Stimulated activated CD4-positive, alpha-beta T cell treated with anti-CD3 and anti-CD28 coated beads, Interleukin-12 subunit alpha, Interleukin-12 subunit beta, amount 100 ng/mL, for 48 hours (primary cell): ENCODE measurements at places on chromosomes 11 and 22.

DNA sequence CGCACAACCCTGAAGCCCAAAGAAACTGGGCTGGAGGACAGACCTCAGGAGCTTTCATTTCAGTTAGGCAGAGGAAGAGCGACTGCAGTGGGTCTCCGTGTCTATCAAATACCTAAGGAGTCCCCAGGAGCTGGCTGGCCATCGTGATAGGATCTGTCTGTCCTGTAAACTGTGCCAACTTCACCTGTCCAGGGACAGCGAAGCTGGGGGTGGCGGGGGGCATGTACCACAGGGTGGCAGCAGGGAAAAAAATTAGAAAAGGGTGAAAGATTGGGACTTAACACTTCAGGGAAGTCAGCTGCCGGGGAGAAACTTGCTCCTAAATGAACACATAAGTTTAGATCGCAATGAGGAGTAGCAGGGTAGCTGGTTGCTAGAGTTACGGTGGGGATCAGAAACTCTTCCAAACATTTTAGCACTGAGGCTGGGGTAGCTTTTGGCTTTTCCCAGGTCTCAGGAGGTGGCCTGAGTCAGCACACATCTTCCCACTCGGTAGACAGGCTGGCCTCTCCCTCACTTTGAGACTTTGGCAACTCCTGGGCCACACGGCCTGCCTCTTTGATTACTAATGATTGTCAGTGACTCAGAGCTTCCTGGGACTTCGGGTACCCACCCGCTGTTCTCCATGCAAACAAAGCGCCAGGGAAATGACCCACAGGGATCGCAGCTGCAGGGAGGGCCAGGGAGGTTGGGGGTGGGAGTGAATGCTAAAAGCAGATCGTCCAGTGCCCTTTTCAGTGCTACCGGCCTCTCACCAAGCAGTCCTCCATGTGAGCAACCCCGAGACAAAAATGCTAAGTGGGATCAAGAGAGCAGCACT lies 2.9 kb upstream of the MTFP1 start:
- peak; percentile 52 for DNase-seq

DNA sequence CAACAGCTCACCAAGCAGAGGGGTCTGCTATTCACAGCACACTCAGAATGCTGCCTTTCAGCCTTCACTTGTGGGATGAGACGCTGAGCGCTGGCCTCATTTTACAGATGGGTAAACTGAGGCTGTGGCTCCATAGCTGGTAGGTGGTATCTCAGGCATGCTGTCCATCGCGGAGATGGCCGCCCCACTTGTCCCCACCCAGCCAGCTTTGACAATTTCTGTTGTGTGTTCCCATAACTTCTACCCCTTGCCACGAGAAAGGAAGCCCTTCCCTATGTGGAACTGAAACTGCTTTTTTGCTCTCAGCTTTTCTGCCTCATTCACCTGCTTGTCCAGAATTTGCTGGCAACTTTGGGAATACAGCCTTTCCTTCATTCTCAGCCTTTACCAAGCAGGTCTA lies 36.1 kb upstream of the NNMT start:
- no peak for DNase-seq

GRCh38 chr11:126400479-126400878 lies 45.0 kb downstream of the ST3GAL4 start:
- no peak for DNase-seq

DNA sequence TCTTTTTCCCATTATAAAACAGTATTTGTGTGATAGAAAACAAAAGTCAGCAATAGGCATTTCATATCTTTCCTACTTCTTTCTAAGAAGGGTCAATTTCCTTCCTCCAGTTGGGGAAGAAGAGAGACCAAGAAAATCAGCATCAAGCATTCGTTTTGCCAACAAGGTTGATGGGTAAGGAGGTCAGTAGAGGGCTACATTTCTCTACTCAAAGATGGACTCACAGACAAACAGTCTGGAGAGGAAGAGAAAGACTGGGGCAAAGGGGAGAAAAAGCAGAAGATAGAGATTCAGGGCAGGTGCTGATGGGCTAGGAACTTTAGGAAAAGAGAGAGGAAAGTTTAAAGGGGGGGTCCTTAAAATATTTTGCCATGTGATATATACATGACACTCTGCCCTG lies 8.6 kb upstream of the MTNR1B start:
- DNase-seq = no peak
